ENCODE measurements at places on chromosomes 12 and 14.

GRCh38 chr12:129556082-129556481 is 347.7 kb downstream of the TMEM132D start:
- no peaks in the 10 kb centered on the region for H3K4me1 ChIP-seq
- H3K4me3 ChIP-seq, result no peak overlapping the region

DNA sequence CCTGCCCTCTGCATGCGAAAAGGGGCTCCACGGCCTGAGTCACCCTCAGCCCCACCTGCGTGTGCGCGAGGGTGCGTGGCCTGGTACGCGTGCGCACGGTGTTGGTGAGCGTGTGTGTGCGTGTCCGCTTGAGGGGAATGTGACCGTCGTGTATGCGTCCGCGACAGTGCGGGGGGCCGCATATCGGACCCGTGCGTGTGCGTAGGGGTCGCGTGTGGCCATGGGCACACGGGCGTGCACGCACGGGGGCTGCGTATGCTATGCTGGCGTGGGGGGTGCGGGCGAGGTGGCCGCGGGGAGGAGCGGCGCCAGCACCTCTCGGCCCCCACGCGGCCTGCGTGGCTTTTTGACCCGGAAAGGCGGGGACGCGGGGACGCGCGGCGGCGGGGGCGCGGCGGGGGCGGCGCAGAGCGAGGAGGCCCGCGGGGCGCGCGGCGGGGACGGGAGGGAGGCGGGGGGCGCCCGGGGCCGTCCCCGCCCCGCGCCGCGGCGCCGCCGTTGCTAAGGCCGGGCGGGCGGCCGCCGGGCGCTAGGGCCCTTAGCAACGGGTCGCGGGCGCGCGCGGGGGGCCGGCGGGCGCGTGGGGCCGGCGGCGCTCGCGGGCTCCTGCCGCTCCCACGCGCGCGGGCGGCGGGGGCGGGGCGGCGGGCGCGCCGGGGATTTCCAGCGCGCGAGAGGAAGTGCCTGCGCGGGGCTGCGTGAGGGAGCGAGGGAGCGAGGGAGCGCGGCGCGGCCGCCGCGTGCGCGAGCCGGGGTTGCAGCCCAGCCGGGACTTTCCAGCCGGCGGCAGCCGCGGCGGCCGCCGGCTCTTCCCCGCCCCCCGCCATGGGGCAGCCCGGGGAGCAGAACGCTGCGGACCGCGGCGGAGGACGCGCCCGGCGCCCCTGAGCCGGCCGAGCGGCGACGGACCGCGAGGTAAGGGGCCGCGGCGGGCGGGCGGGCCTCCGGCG is at the start of gene TRAF3:
TRAF3 (plus strand) TSS at position 689 of the 950 bp plus-strand sequence. CDS start 92,753 bp downstream, outside the sequence.
- H3K4me1 ChIP-seq, result peaks cover 4% of the 10 kb centered on the region
- H3K27me3 ChIP-seq, result peaks cover 8% of the 10 kb centered on the region
- H3K4me3 ChIP-seq, result peak within 1 kb of the TSS; percentile 72
- no peak for DNase-seq
- H3K36me3 ChIP-seq, result no peaks in the 10 kb centered on the region
- no peak within 1 kb of the TSS for H3K27ac ChIP-seq

DNA sequence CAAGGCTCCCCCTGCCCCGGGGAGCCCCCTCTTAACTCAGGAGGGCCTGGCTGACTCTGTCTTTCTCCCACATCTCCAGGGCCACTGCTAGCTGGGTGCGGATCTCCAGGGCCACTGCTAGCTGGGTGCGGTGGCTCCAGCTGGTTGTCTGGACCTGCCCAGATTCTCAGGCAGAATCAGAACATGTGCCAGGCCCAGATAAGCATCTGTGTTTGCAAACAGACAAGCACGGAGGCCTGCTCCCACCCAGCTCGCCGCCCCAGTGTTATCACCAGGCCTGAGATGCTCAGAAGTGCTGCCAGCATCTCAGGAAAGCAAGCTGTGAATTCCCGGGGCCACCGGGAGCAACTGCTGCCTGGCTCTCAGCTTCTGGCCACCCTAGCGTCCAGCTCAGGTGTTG is 98.4 kb upstream of the FZD10 start:
- H3K4me3 ChIP-seq, result no peak overlapping the region
- no peaks in the 10 kb centered on the region for H3K36me3 ChIP-seq
- no peaks in the 10 kb centered on the region for H3K27me3 ChIP-seq
- H3K4me1 ChIP-seq, result no peaks in the 10 kb centered on the region
- H3K27ac ChIP-seq, result no peak overlapping the region

DNA sequence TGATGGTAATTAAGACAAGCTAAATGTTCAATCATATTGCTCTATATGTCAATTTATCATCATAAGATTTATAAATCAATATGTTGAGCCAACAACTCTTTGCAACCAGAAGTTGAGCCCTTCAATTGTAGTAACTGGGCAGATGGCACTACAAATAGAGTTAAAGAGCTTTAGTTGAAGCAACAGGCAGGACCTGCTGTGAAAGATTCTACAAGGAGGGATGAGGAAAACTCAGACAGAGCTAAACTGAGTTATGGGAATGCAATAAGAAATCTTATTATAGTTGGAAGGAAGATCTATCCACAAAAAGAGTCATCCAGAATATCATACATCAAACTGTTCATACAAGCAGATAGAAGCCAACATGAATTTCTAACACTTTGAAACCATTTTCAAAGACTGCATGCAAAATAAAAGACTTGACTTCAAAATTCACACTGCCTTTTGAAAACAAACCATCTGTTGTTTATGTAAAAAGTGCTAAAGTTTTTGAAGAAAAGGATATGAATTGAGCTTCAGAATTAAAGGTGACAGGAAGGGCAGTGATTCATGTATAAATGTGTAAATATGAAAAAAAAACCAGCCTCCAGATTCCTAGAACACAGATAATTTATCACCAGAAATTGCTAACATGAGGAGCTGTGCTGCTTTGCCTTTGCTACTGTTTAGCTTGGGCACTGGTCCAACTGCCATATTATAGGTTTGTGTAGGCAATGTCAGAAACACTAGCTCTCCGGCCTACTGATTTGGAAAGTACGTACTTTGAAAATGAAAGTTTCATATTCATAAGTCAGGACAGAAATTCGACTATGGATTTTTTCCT is 133.2 kb downstream of the SLC35F4 start:
- H3K27me3 ChIP-seq, result no peaks in the 10 kb centered on the region
- no peaks in the 10 kb centered on the region for H3K36me3 ChIP-seq
- DNase-seq, result no peak
- H3K4me1 ChIP-seq, result 0 out of 2 replicates have a peak, but pooled peaks cover 3% of the 10 kb centered on the region

GRCh38 chr12:57181561-57182155 is 34.2 kb upstream of the LRP1-AS start:
- no peaks in the 10 kb centered on the region for H3K27me3 ChIP-seq
- DNase-seq, result no peak
- H3K4me1 ChIP-seq, result no peaks in the 10 kb centered on the region
- no peak overlapping the region for H3K4me3 ChIP-seq

GRCh38 chr12:114913871-114914801 is 230.2 kb upstream of the TBX3 start:
- no peaks in the 10 kb centered on the region for H3K4me1 ChIP-seq
- no peak overlapping the region for H3K27ac ChIP-seq
- no peak overlapping the region for H3K4me3 ChIP-seq
- H3K36me3 ChIP-seq, result no peaks in the 10 kb centered on the region
- no peaks in the 10 kb centered on the region for H3K27me3 ChIP-seq

GRCh38 chr14:68458840-68459469 is 333.9 kb downstream of the ZFP36L1 start:
- H3K4me1 ChIP-seq, result peaks cover 6% of the 10 kb centered on the region
- H3K4me3 ChIP-seq, result no peak overlapping the region
- no peak overlapping the region for H3K27ac ChIP-seq
- no peaks in the 10 kb centered on the region for H3K36me3 ChIP-seq
- H3K27me3 ChIP-seq, result no peaks in the 10 kb centered on the region

GRCh38 chr12:41286426-41286825 is 98.3 kb downstream of the PDZRN4 start:
- no peak overlapping the region for H3K4me3 ChIP-seq
- H3K27ac ChIP-seq, result no peak overlapping the region
- no peaks in the 10 kb centered on the region for H3K4me1 ChIP-seq

DNA sequence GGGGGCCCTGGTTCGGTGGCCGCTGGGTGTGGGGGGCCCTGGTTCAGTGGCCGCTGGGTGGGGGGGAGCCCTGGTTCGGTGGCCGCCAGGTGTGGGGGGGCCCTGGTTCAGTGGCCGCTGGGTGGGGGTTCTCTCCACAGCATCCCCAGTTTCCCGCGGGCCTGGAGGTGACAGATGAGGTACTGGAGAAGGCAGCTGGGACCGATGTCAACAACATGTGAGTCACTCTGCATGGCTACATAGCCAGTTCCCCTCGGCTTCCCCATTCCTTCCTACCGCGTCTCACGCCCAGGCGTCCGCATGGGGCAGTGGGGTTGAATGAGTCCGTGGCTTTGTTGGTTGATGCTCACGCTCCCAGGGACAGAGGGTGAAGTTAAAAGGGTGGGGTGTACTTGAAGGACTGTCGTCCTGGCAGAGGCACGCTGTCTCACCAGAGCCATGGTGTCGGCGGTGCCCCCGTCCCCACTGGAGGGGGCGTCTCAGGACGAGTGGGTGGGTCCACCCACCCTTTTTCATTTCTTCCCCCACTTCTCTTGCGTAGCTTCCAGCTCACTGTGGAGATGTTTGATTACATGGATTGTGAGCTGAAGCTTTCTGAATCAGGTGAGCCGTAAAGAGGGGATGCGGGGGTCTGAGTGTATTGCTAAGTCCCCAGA is 15.6 kb downstream of the HIP1R start:
- no peak overlapping the region for H3K4me3 ChIP-seq
- no peaks in the 10 kb centered on the region for H3K27me3 ChIP-seq
- H3K4me1 ChIP-seq, result no peaks in the 10 kb centered on the region
- no peak overlapping the region for H3K27ac ChIP-seq
- no peak for DNase-seq
- H3K36me3 ChIP-seq, result peaks cover 4% of the 10 kb centered on the region

DNA sequence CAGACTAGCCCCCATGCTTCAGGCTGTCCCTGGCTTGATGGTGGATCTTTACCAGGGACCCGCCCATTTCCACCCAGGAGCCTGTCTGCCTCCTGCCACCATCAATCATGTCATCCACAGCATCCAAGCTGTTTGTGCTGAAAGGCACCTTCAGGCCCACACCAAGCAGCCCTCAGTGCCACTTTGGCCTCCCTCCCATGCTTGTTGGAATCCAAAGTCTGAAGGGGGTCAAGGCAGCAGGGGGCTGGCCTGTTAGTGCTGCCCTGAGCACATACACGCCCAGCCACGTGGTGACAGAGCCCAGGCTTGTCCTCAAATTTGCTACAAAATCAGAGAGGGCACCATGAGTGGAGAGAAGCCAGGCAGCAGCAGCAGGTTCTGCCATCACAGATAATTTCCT is 1146.8 kb downstream of the FSCB start:
- no peaks in the 10 kb centered on the region for H3K4me1 ChIP-seq
- H3K36me3 ChIP-seq, result no peaks in the 10 kb centered on the region
- DNase-seq, result no peak

DNA sequence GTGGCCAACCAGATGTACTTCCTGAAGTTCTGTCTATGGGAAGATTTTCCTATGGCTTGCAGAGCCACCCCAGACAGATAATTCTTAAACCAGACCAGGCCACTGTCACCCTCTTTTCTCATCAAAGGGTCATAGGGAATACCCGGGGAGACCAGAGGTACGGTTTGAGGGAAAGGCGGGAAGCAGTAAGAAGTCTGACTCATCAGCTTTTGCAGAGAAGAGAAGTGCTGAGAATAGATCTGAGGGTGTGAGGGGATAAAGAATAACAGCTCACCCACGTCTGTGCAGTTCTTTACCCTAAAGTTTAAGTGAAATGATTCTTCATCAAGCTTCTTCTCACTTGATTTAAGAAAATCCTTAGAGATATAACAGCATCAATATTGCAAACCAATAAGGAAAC is 21.3 kb upstream of the POC1B start:
- no peaks in the 10 kb centered on the region for H3K36me3 ChIP-seq
- DNase-seq, result no peak
- no peaks in the 10 kb centered on the region for H3K27me3 ChIP-seq
- no peak overlapping the region for H3K4me3 ChIP-seq

Measured in iPS DF 6.9 (cell line).